ENCODE measurements at places on chromosomes 5 and 9.
A peak's percentile ranks its signal among the peaks of the same experiment; 100 is the strongest.

DNA sequence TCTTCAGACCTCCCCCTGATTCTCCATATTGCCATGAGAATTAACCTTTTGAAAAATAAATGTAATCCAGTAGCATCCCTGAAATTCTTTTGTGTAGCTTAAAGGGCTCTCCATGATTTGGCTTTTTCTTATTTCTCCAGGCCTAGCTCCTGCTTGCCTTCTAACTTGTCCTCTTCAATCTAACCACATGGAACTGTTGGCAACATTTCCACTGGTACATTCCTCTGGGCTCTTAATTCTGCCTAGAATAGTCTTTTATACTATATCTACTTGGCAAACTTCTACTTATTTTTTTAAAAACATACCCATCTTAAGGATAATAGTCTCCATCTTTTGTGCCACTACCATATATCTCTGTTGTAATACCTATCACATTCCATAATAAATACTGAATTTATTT lies 54.1 kb downstream of the GNG10 start:
- no peak for DNase-seq

GRCh38 chr9:130465383-130466096 lies 20.8 kb downstream of the ASS1 start:
- no peak for DNase-seq

GRCh38 chr5:55497712-55498111 lies 37.1 kb downstream of the PLPP1 start:
- no peak for DNase-seq

- DNase-seq: no peak
Measured at GRCh38 chr9:134546746-134547145, 94.9 kb upstream of the COL5A1 start.

DNA sequence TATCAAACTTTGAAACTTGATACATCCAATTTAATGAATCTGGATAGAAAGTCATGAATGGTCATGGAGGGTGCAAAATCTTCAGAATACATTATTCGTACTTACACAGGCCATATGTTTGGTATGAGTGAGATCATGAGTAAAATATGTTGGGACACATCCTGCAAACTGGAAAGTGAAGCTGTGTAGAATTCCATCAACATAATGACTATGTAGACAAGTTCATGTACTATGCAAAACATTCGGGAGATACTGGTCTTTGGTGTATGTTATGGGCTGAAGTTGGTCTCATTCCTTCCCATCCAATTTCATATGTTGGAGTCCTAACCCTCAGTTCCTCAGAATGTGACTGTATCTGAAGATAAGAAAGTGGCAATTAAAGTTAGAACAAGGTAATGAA lies 18.1 kb upstream of the CTNND2 start:
- DNase-seq: no peak

GRCh38 chr5:74042959-74043358 lies 417.0 kb downstream of the ARHGEF28 start:
- DNase-seq: peak; percentile 95

- peak; percentile 81 for DNase-seq
Measured at GRCh38 chr5:91219091-91219802, 163.9 kb downstream of the ARRDC3 start.

DNA sequence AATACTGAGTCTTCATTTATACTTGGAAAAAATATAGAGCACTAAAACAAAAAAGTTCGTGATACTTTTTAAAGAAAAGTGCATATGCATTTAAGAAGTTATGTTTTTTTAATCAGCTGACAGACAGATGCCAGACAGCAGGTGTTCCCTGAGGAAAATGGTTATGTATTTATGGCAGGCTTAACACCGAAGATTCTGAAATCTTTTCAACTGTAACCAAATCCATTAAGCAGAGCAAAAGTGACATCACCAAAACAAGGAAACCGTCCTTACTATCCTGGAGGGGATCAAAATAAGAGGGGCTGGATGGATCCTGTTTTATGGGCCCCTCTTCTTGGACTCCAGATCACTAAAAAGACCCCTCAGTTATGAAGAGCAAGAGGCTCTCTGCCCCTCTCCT lies 404.9 kb upstream of the ADAMTS16 start:
- no peak for DNase-seq

- DNase-seq: no peak
Measured at GRCh38 chr9:117184173-117184572, 230.7 kb downstream of the ASTN2 start.

- no peak for DNase-seq
Measured at GRCh38 chr5:133297293-133297692, 245.5 kb downstream of the HSPA4 start.

DNA sequence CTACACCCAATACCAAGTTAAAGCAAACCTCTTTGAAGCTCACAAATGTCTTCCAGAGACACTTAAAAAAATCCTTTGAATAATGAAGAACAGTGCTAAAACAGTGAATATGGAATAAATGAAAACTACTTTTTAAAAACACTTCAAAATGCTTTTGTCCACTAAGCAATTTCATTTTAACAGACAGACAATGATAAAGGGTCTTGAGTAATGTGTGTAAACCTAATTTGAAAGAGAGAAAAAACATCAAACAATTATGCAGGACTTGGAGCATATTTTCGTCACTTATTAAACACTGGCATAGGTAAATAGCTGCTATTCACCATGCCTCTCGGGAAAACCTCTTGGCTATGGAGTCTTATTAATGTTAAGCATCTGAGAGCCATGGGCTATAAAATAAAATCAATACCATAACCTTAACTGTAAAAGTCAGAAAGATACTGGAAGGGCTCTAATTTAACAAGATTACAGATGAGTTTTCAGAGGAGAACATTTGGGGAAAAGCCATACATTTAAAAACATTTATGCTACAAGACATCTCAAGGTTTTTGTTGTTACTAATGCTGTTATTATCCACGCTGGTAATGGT lies 177.8 kb downstream of the NFIB start:
- no peak for DNase-seq

GRCh38 chr9:94623253-94623652 lies 16.1 kb downstream of the FBP1 start:
- DNase-seq: no peak

DNA sequence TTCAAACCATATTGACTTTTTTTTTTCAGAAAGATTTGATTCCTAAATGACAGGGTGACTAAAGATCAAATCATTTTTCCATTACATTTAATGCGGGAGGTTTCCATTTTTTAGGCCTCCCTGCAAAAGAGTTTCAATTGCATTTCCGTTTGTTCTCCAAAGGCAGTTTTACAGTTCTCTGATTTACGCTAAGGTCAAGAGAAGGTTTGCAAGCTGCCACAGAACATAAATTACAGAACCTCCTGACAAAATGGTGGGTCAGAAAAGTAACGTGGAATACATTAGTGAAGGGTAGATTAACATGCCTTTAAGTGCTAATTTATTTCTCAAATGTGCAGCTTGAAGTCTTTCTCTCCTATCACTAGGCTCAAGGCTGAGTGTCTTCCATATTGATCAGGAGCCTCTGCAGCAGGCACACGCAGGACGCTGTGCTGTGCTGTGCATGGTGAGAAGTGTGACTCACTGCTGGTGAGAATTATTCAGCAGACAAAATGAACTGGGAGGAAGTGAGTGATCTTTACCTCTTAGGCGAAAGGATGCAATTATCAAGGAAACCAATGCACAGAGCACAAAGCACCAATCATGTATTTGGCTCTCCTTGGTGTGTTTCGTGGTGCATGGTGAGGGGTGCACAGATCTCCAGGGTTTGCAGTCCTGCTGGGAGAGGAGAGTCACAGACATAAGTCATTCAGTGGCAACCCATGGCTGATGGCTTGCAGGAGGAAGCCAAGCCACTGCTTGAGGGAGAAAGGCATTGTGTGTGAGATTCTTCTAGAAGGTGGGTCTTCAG lies 136.3 kb downstream of the TENT4A start:
- DNase-seq: no peak

GRCh38 chr5:38648703-38649291 lies 92.4 kb upstream of the LIFR start:
- no peak for DNase-seq

GRCh38 chr5:163163858-163164257 lies 273.5 kb upstream of the CCNG1 start:
- no peak for DNase-seq

- no peak for DNase-seq
Measured at GRCh38 chr9:89912605-89912953, 307.8 kb downstream of the GADD45G start.

DNA sequence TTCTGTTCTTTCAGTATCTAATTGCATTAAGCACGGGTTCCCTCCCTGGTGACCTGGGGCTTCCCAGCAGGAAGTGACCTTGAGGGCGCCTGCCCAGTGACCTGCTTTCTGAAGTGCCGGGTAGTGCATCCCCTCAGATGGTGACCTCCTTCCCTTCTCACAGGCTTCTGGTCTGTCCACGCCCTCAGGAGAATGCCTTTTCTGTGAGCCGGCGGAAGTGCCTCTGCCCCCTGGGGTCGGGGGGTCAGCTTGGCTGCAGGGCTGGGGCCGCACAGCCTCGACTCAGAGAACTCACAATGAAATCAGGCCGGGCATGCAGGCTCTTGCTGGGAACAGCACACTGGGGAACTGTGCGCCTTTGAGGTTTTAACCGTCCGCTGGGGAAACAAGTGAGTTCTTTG lies 124.5 kb upstream of the PHYKPL start:
- no peak for DNase-seq

DNA sequence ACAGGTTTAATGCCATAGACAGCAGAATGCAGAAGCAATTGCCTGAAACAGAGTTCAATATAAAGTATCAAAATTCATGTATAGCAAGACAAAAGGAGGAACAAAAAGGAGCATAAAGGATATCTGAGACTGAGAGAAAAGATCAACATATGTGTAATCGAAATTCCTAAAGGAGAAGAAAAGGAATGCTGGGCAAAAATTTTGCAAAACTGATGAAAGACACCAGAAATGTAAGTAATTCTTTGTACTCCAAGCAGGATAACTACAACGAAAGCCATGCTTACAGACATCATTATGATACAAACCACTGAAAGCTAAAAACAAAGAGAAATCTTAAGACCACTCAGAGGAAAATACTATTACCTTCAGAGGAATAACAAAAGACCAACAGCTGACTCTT lies 72.8 kb upstream of the MTAP start:
- no peak for DNase-seq

GRCh38 chr5:90221951-90222350 lies 187.6 kb downstream of the CETN3 start:
- peak; percentile 67 for DNase-seq

DNA sequence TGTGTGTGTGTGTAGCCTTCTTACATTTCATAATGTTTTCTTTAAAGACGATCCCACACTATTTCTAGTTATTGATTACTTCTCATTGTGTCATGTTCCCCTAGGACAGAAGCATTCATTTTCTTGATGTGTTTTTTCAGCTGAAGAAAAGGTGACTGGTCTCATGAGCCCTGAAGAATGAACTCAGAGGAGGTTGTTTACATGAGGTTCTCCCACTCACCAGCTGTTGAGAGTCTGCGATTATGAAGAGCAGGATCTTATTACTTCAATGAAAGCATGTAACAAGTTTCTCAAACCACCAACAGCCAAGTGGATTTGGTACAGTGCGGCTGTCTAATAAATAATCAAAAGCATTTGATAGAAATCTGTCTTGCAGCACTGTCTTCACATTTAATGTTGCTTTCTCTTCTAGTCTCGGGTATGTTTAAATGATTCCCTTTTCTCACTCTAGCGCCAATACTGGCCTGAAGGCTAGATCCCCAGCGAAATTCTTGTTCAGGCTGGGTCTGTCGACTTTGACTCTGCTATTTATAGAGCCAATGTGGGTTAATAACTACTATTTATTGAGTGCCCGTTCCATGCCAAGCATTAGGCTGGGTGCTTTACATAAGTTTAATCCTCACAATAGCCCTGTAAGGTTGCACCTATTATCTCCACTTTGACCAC lies 9.6 kb upstream of the FSD1L start:
- DNase-seq: peak; percentile 40

- DNase-seq: no peak
Measured at GRCh38 chr9:12614488-12614887, 78.7 kb upstream of the TYRP1 start.

- DNase-seq: no peak
Measured at GRCh38 chr5:44336708-44337107, 52.5 kb downstream of the FGF10 start.

GRCh38 chr5:176620333-176620981 lies 9.9 kb downstream of the SNCB start:
- DNase-seq: no peak

DNA sequence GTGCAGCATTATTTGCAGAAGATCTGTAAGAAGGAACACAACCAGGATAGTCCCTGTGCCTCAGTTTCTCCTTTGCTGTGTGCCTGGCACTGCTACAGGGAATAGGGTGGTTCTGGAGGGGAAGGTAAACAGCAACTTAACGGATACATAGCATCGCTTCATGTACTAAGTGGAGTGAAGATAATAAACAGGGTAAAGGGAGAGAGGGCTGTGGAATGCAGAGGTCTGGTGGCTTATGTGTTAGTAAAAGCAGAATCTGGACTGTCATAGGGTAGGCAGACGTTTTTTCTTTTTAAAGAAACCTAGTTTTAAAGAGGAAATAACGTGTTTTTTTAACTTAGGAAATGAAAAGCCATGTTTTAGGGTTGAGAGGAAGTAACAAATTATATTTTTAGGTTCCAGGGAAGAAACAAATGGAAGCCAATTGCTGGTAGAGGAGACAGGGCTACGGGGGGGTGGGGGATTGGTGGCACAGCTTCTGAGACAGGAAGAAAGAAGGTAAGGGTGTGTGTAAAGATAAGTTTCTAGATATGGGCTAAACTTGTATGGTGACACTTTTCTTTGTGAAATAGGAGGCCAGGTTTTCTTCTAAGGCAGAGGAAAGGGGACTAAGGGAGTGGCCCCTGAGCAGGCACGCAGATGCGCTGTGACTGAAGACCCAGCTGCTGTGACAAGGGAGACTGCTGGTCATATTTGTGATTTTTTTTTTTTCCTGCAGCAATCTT lies 1.3 kb downstream of the GNG10 start:
- no peak for DNase-seq

DNA sequence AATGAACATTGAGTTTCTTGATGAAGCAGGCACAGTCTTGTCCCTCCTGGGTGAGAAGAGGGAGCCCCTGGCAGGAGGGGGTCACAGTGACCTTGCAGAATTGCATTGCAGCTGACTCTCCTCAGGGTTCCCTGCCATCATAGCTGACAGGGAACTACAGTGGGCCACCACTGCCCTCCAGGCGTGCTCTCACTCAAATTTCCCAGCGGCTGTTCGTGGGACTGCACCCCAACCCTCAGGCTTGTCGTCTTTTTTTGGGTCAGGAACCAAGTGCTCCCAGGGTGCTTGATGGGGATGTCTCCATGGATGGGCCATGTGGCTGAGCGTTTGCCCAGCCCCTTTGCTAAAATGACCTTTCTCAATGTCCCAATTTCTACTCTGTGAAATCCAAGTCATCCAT lies 215.8 kb downstream of the MELK start:
- DNase-seq: no peak

DNA sequence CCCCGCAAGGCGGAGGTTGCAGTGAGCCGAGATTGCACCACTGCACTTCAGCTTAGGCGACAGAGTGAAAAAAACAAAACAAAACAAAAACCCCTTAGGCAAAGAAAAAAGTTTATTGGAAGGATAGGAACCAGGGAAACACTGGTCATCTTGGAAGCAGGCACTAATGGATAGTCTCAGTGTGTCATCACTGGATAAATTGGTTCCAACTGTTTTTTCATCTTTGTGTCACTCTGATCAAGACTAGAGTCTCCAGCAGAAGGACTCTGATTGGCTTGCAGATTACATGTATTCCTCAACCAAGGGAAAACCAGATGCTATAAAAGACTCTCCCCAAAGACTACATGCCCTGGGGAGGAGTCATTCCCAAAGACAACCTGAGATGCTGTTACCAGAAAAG lies 35.0 kb upstream of the HMHB1 start:
- no peak for DNase-seq

GRCh38 chr5:131277875-131278740 lies 14.3 kb downstream of the CDC42SE2 start:
- no peak for DNase-seq

All from NCI-H226 (cell line).